ENCODE measurements at places on chromosomes 7 and 10.

GRCh38 chr7:126574276-126575250 is 678.2 kb downstream of the GRM8 start:
- DNase-seq, result no peak

DNA sequence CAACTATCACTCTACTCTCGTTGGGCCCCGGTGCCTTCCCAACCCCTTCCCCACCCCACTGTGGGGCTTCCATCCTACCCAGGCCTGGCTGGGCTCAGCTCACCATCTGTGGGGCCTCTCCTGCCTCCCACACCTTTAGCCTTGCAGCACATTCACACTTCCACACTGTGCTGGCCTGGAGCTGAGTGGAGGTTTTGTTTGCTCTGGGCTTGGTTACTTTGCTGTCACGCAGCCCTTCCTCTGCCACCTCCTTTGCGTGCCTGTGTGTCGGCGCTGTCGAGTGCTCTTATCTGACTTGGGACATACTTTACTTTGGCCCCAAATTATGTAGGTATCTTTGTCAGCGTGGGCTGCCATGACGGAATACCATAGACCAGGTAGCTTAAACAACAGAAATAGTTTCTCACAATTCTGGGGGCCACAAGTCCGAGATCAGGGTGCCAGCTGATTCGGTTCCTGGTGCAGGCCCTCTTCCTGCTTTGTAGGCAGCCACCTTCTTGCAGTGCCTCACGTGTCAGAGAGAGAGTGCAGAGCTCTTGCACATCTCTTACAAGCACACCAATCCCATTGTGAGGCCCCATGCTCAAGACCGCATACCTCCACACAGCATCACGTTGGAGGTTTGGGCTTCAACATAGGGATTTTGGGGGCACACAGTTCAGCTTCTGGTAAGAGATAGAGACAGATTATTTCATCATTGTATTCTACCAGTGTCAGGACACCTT is 89.0 kb downstream of the CUL1 start:
- no peak for DNase-seq

- no peak for DNase-seq
Observed at GRCh38 chr10:75528392-75528791, 97.0 kb downstream of the LRMDA start.

GRCh38 chr10:323651-324293 is 188.5 kb downstream of the ZMYND11 start:
- no peak for DNase-seq

DNA sequence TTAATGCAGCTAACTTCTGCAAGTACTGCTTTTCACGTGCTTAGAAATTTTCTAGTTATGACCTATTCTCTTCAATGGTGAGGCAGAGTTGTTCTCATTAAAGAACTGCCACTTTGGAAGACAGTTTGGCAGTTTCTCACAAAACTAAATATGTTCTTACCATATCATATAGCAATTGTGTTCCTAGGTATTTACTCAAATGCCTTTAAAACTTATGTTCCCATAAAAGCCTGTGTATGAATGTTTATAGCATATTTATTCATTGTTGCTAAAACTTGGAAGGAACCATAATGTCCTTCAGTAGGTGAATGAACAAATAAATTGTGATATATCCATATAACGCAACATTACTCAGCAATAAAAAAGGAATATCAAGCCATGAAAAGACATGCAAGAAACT is 555.1 kb upstream of the POT1 start:
- no peak for DNase-seq

- no peak for DNase-seq
Observed at GRCh38 chr10:20257422-20257821, 441.2 kb downstream of the PLXDC2 start.
